Epithelial cell of alveolus of lung (primary cell): ENCODE measurements at places on chromosomes 13 and 19. TPM values are rescaled to one million over a fixed set of nuclear protein-coding genes. Genes with fewer than 3 reads are reported as not detected.

The BRSK1 gene
- total RNA-seq = 6.3 and 16.0 TPM in 2 replicates

The LILRA1 gene
- not detected in 2 replicates for total RNA-seq

The MUC16 gene
- under 0.01 TPM in 1 of 2 replicates, not detected in the other for total RNA-seq

The ZIC5 gene
- not detected in 2 replicates for total RNA-seq

The ADGRE2 gene
- total RNA-seq = 5.2 and 6.1 TPM in 2 replicates

The SLC25A41 gene
- not detected in 2 replicates for total RNA-seq

The KCNJ14 gene
- 0.26 and 0.88 TPM in 2 replicates for total RNA-seq

The PDE4C gene
- total RNA-seq = 0.78 and 12.9 TPM in 2 replicates

The ZNF226 gene
- total RNA-seq = 11.5 and 73.9 TPM in 2 replicates

The NECTIN2 gene
- total RNA-seq = 164 and 177 TPM in 2 replicates

The ALOX5AP gene
- total RNA-seq = 0.64 and 12.2 TPM in 2 replicates

The SBSN gene
- total RNA-seq = not detected in 2 replicates

The CEACAM16 gene
- total RNA-seq = not detected in 2 replicates

The ZNF579 gene
- total RNA-seq = 7.2 and 13.8 TPM in 2 replicates

The RNF17 gene
- total RNA-seq = not detected in 2 replicates

The CCL25 gene
- total RNA-seq = not detected in 2 replicates

The PCDH17 gene
- total RNA-seq = 0.52 and 0.64 TPM in 2 replicates
